ENCODE measurements at places on chromosomes 13 and 19. TPM values are rescaled to one million over a fixed set of nuclear protein-coding genes. Genes with fewer than 3 reads are reported as not detected.

- DNase-seq = no peak
Observed at GRCh38 chr13:49315036-49315565, 67.4 kb downstream of the CDADC1 start.

GRCh38 chr19:50722201-50723013, 757 bp upstream of the CLEC11A start:
- DNase-seq = no peak

GRCh38 chr13:70816853-70817252, 708.6 kb upstream of the KLHL1 start:
- DNase-seq = peak; percentile 57

- peak; percentile 12 for DNase-seq
Observed at GRCh38 chr19:11737964-11738745, 591 bp downstream of the ZNF823 start.

GRCh38 chr13:44017756-44018309, 138.1 kb downstream of the LACC1 start:
- DNase-seq = no peak

DNA sequence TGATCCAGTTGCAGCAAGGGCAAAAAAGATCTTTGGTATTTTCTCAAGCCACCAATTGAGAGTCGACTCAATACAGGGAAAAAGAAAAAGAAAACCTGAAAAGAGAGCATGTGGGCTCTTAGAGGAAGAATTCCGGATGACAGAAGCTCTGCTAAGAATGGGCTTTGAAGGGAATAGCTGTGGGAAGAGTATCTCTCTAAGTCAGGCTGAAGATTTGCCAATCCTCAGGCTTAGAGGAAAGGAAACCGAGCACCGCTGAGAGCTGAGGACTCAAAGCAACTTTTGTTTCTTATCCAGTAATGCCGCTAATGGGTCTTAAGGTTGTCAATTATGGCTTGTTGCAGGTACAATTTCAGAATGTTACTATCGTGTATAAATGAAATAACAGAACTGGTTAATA, 166.4 kb downstream of the EFNB2 start:
- DNase-seq = peak; percentile 52

- no peak for DNase-seq
Observed at GRCh38 chr13:99354371-99354951, 47.3 kb upstream of the GPR183 start.

GRCh38 chr13:37476874-37477273, 121.7 kb downstream of the POSTN start:
- peak; percentile 33 for DNase-seq

DNA sequence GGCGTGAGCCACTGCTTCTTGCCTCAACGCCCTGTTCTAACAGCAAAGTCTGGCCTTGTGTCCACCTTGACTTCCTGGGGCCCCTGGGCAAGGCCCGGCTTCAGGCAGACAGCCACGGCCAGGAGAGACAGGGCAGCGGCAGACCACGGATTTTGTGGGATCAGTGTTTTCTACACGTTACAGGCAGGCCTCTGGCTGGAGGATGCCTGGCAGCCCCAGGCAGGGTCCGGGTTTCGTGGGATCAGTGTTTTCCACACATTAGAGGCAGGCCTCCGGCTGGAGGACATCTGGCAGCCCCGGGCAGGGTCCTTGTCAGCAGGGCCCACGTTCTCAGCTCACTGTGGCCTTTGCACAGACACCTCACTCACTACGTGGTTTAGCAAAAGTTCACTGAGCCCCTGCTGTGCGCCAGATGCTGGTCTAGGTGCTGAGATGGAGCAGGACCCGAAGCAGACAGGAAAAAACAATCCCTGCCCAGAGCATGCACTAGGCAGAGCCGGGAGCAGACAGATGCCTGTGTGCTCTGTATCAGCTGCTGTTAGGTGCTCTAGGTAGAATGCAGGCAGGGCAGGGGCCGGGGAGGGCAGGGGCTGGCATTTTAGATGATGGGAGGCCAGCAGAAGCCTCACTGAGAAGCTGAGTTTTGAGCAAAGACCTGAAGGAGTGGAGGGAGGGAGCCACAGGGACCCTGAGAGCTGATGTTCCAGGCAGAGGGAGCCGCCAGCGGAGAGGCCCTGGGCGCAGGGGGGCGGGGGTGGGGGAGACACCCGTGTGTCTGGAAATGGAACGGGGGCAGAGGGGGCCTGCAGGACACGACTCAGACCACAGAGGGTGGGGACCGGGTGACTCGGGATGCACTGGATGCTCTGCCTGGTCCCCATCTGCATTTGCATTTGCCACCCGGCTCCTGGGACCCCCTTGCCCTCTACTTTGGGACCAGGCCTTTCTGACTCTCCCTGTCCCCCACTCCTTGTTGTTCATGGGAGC, 25.0 kb upstream of the NCCRP1 start:
- no peak for DNase-seq

DNA sequence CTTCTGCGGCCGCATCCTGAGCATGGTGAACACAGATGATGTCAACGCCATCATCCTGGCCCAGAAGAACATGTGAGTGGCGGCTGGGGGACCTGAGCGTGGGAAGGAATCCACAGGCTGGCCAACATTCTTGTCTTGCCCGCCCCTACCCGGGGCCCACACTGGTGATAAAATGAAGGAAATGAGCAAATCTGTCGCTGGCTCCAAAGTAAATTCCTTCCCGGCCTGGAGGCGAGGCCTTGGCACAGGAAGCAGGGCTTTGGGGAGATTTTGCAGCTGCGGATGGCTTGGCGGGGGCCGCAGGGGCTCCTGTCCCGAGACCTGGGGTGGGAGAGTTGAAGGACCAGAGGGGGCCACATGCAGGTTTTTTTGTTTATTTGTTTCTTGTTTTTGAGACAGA, 4.4 kb downstream of the KXD1 start:
- DNase-seq = peak; percentile 61

DNA sequence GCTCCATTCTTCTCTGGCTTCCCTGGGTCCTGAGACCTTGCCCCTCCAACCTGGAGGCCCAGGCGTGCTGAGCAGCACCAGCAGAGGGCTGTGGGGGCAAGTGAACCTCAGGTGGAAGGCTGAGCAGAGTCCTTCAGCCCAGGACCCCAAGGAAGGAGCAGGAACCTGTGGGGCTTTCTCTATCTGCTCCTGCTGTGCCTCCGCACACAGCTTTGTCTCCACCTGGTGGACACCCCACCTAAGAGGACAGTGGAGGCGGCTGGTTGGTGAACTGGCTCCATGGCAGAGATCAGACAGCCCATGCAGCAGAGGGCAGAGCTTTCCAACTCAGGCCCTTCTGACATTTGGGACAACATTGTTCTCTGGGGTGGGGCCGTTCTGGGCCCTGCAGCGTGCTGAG, 19.7 kb downstream of the ZFR2 start:
- no peak for DNase-seq

DNA sequence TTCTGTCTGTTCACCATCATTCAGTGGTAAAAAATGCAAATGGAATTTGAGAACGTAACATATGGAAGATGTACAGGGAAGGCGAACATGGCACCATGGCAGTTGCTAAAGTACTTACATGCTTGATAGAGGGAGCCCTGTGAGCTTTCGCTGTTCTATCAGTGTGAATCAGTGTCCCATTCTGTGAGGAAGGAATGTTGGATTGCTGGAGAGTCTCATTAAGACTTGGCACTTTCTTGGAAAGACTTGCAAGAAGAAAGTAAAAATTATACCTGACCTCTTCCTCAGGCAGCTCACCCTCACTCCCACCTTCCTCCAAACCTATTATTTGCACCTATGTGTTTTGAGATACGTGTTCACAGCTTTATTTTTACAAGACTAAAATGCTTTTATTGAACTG, 43.5 kb downstream of the FREM2 start:
- no peak for DNase-seq

- peak; percentile 22 for DNase-seq
Observed at GRCh38 chr19:52734331-52734892, 432 bp downstream of the ZNF611 start.

GRCh38 chr19:30634996-30635975, 263.1 kb downstream of the ZNF536 start:
- no peak for DNase-seq

DNA sequence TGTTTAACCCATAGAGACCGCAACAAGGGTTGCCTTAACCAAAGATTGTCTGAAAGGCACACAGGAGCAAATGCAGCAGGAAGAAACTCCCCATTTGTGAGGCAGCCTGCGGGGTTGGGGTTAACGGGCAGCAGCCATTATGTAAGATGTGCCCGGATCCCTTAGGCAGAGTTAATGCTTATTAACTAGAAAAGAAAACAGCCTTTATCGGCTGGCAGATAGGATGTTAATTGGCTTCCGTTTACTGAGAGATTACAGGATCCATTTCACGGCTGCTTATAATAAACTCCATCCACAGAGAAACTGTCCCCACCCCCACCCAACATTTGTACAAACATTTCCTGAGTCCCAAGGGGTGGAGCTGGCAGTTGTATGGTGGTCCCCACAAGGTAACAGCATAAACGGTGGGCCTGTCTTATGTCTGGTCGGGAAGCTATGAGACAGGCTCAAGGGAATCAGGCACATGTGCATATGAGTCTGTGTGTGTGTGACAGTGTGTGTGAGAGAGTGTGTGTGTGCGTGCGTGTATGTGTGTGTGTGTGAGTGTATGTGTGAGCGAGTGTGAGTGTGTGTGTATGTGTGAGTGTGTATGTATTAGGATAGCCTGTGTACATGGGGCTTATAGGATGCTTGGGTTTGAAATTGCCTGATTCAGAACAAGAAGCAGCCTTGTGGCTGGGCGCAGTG, 10.5 kb downstream of the SLC25A42 start:
- no peak for DNase-seq

- peak; percentile 36 for DNase-seq
Observed at GRCh38 chr13:73059460-73060250, 850 bp downstream of the KLF5 start.

The ZNF709 gene
- total RNA-seq = 4.8 TPM

The ETV2 gene
- total RNA-seq = 0.51 TPM

The LILRB3 gene
- not detected for total RNA-seq

The C19orf81 gene
- not detected for total RNA-seq

All from fibroblast of lung (primary cell).